ENCODE measurements at places on chromosomes 2 and 18. TPM values are rescaled to one million over a fixed set of nuclear protein-coding genes. Genes with fewer than 3 reads are reported as not detected.

- no peak overlapping the region for H3K4me3 ChIP-seq
- no peaks in the 10 kb centered on the region for H3K36me3 ChIP-seq
- no peaks in the 10 kb centered on the region for H3K27me3 ChIP-seq
- no peak overlapping the region for H3K27ac ChIP-seq
Observed at GRCh38 chr2:126864861-126865260, 33.8 kb upstream of the TEX51 start.

DNA sequence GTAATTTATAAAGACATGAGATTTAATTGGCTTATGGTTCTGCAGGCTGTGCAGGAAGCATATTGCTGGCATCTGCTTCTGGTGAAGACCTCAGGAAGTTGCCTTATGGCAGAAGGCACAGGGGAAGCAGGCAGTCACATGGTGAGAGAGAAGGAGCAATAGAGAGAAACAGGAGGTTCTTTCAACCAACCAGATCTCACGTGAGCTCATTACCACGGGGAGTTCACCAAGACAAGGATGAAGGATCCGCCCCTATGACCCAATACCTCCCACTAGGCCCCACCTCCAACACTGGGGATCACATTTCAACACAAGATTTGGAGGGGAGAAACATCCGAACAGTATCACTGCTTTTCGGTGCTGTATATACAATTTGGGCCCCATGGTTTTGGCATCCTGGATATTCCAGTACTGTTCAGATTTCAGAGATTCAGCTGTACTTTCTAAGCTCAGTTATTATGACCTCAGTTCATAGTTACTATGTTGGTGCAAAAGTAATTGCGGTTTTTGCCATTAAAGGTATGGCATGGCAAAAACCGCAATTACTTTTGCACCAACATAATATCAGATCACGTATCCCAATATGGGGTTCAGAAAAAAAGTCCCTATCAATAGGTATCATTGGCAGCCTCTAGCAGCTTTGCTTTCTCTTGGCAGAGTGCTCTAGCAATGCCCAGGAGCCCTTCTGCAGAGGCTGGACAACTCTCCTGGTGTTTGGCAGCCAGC is 189.6 kb upstream of the SIX3 start:
- H3K36me3 ChIP-seq = no peaks in the 10 kb centered on the region
- H3K27me3 ChIP-seq = no peaks in the 10 kb centered on the region
- no peak for DNase-seq
- no peaks in the 10 kb centered on the region for H3K4me1 ChIP-seq
- no peak overlapping the region for H3K27ac ChIP-seq
- no peak overlapping the region for H3K4me3 ChIP-seq

ALPG gene
- not detected for polyA plus RNA-seq

DNA sequence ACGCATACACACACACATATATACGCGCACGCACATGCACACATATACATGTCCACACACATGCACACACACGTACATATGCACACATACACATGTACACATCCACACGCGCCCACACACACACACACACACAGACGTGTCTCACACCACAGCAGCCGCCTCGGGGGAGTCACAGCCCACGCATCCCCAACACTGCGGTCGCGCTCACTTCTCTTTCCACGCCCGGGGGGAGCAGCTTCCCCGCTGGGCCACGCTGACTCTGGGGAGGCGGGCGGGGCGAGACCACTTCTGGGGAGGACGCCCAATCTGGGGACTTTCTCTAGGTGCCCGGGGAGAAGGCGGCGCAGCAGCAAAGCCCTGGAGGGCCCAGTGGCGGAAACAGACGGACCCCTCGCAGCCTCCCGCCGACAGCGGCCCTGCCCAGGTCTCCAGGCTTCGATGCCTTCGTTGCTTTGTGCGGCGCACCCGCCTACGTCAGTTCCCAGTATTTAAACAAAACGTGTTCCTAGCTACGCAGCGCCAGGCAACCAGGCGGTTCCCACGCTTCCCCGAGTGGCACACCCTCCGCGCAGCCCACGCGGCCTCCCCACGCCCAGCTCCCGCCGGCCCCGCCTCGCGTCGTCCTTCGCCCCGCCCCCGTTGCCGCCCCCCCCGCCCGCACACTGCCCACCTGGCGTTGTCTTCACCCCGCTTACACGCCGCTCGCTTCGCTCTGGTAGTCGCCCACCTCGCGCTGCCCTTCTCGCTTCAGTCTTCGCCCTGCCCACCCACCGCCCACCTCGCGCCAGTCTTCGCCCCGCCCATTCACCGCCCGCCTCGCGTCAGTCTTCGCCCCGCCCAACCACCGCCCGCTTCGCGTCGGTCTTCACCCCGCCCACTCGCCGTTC is 810 bp upstream of the RBFA start:
- peaks cover 4% of the 10 kb centered on the region for H3K36me3 ChIP-seq
- H3K4me3 ChIP-seq = peak overlapping the region; percentile 68
- H3K4me1 ChIP-seq = peaks cover 12% of the 10 kb centered on the region
- H3K27ac ChIP-seq = peak overlapping the region; percentile 89
- H3K27me3 ChIP-seq = no peaks in the 10 kb centered on the region

DNA sequence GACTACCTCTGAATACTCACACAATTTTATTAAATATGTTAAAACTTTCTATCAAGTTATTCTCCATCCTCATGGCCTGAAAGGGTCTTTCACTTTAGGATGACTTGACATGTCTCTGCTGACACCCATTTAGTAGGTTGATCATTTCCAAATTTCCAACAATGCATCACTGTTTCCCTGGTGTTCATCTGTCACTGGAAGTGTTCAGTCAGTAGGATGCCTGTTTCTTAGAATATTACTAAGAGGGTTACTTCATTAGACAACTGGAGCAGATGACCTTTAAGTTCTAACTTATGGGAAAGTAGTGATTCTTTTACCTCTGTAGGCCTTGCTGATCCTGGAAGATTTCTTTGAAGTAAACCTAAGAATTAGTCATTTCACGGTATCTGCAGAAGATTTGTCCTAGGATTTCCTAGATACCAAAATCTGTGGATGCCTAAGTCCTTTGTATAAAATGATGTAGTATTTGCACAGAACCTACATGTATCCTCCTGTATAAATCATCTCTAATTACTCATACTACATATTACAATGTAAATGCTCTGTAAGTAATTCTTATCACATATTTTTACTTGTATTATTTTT is 77.7 kb downstream of the MAP3K20 start:
- H3K27me3 ChIP-seq = no peaks in the 10 kb centered on the region
- no peak overlapping the region for H3K27ac ChIP-seq
- no peak overlapping the region for H3K4me3 ChIP-seq
- no peaks in the 10 kb centered on the region for H3K4me1 ChIP-seq
- no peak for DNase-seq

DNA sequence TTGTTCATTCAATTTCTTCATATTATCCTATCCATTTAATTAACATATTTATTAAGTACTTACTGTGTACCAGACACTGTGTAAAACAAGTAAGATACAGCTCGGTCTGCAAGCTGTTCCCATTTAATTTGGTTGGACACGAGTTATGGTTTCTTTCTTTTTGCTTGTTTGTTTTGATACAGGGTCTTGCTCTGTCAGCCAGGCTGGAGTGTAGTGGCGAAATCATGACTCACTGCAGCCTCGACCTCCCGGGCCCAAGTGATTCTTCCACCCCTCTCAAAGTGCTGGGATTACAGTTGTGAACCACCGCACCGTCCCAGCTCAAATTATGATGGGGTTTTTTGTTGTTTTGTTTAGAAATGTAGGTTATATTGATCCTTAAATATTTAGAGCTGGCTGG is 9.0 kb downstream of the CYBRD1 start:
- H3K27me3 ChIP-seq = no peaks in the 10 kb centered on the region
- DNase-seq = no peak
- H3K27ac ChIP-seq = no peak overlapping the region
- no peaks in the 10 kb centered on the region for H3K4me1 ChIP-seq
- H3K4me3 ChIP-seq = no peak overlapping the region
